Motor neuron (in vitro differentiated cells): ENCODE measurements at places on chromosomes 6 and 20. TPM values are rescaled to one million over a fixed set of nuclear protein-coding genes. Genes with fewer than 3 reads are reported as not detected.

PTGIS gene
- total RNA-seq, result 1.1 and 1.2 TPM in 2 replicates

CCN2 gene
- 0.56 and 0.59 TPM in 2 replicates for total RNA-seq

UFL1 gene
- 26.3 and 28.2 TPM in 2 replicates for total RNA-seq

TRAPPC3L gene
- not detected in 2 replicates for total RNA-seq

LIME1 gene
- 8.8 and 10.9 TPM in 2 replicates for total RNA-seq
